ENCODE measurements at places on chromosomes 11 and 22.

DNA sequence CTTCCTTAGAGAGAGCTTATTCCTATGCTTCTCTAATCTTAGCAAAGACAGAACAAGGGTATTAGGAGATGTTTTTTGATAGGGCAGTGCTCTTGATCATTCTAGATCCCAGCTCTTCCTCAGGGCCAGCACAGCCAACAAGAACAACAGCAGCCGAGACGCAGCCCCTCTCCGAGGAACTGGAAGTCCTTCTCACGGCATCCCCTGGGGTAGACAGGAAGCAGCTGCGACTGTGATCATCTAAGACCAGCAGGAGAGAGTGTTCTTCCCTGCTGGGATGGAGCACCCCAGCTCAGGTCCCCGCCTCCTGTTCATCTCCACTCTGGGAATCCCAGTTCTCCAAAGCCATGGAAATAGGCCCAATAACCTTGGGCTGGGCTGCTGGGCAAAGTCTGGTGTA, 29.6 kb downstream of the IRAG1 start:
- DNase-seq = peak; percentile 44

DNA sequence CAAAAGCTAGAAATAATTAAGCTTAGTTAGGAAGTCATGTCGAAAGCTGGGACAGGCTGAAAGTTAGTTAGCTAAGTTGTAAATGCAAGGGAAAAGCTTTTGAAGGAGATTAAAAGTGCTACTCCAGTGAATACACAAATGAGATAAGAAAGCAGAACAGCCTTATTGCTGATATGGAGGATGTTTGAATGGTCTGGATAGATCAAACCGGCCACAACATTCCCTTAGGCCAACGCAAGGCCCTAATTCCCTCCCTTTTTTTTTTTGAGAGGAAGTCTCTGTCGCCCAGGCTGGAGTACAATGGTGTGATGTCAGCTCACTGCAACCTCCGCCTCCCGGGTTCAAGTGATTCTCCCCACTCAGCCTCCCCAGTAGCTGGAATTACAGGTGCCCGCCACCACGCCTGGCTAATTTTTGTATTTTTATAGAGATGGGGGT, 23.3 kb upstream of the WEE1 start:
- DNase-seq = no peak

- no peak for DNase-seq
Observed at GRCh38 chr11:13120691-13121090, 111.6 kb downstream of the RASSF10 start.

DNA sequence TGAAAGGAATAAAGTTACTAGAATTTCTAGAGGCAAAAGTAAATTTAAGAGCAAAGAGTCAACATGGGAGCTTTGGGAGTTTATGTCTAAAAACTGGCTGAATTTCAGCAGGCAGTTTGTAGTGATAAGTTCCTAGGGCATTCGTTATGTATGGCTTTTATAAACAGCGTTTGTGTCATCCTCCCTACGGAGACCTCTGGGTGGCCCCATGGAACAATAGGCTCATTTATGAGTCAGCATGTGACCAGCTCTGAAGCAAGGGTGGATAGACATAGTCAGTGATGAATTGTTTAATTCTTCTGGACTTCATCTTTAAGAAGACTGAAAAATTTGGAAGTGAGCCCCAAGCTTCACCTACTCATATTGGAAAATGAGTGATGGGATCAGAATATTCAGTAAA, 37.1 kb downstream of the SVIP start:
- DNase-seq = no peak

- no peak for DNase-seq
Observed at GRCh38 chr11:860234-861104, 17.8 kb downstream of the TSPAN4 start.

DNA sequence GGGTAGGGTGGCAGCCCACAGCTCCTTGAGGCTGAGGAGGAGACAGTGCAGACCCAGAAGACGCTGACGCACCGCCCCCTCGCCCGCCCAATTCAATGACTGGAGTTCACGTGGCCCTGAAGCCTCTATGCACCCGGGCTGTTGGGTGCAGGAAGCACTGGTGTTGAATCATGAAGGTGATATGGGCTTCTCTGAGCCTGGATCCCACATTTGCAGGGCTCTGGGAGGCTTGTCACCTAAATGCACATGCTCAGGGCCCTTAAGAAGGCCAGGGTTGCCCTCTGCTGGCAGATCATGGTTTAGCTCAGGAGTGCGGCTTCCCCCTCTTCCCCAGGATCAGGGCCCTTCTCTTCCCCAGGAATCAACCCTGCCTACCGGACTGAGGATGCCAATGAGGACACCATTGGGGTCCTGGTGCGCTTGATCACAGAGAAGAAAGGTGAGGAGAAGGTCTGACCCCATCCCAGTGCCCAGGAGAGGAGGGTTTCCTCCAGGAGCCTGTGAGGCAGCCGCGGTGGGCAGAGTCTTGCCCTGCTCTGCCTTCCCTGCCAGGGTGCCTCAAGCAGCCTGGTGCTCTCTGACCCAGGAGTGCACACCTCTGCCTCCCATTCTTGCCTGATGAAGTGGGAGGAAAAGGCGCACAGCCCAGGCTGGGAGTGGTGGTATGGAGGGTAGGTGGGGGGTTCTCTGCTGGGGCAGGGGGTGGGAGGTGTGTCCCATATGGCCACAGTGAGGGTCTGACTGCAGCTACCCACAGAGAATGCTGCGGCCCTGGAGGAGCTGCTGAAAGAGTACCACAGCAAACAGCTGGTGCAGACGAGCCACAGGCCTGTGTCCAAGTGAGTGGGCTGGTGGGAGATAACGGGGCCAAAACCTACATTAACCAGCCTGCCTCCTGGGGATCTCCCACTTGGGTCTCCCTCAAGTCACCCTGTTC, 17.5 kb downstream of the RELT start:
- peak; percentile 86 for DNase-seq

DNA sequence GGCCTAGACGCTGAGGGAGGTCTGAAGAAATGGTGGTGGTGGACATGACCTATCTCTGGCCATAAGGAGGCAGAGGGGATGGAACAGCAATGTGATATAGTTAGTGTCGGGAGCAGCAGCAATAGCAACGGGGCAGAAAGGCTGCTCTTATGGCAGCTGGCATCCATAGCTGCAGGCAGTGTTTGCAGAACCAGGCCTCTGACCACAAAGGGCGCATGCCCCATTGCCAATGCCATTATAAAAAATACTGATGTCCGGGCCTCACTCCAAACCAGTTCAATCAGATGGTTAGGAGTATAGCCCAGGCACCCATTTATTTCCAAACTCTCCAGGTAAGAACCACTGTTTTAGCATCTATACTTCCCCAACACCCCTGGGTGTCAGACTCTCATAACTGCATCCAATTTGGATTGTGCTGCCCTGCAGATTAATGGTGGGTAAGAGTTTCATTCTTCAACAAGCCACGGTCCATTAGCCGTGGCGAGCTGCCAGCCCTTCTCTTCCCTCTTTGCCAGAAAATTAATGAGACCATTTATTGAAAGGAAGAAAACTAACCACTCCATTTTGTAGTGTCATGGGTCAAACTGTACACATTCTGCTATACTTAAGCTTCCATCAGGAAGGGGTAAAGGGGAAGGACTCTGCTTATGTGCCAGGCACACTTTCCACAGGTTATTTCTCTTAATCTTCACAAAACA, 72.8 kb upstream of the SPON1 start:
- no peak for DNase-seq

DNA sequence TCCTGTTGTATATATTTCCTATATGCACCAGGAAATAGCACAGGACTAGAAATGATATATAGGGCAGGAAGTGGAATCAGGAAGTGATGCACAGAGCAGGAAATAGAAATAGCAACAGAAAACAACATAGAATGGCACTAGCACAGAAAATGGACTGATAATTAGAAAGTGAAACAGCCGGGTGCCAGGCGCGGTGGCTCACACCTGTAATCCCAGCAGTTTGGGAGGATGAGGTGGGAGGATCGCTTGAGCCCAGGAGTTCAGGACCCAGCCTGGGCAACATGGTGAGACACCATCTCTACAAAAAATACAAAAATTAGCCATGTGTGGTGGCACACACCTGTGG, 10.0 kb upstream of the RELT start:
- peak; percentile 21 for DNase-seq

GRCh38 chr11:10329356-10329755, 24.5 kb downstream of the ADM start:
- no peak for DNase-seq
